NCI-H1105 (cell line): ENCODE measurements at places on chromosomes 12 and 14.
A peak's percentile ranks its signal among the peaks of the same experiment; 100 is the strongest.

DNA sequence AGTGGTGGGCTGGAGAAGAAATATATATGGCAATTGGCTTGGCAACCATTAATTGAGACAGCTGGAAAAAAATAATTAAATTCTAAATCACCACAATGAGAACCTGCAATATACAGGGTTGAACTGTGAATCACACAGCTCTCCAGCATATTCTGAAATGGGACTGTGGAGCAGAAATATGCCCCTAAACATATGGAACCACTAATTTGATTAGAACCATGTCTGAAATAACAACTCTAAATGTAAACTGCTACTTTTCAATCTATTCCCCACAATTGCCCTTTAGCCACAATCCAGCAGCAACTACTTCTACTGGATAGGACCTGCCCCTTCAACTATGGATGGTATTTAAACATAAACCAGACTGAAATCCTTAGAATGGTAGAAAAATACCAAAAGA lies 330.4 kb downstream of the TRHDE start:
- DNase-seq, result no peak

- peak; percentile 17 for DNase-seq
Observed at GRCh38 chr12:124566997-124567672, at the start of gene NCOR2. TSS of gene NCOR2 (minus strand) at chr12:124567612. CDS start at chr12:124495251, 72,361 bp downstream.

DNA sequence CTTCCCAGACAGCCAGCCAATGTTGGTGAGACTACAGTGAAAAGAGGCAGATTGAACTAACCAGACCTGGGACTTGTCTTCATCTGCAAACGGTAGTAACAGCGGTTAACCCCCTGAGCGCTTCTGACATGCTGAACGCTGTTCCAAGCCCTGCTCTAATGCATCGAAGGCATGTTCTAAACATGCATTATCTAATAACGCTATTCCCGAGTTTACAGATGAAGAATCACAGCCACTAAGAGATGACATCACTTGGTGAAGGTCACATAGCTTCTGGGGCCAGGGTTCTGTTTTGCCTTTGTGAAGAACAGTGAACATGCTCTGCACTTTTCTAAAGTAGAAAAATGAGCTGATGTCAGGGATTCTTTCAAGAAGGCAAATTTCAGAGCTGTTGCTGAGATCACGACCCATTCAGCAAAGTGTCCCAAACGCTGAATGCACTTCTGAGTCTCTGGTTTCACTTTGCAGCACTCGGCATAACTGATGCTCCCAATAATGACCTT lies 56.0 kb downstream of the FOS start:
- DNase-seq, result no peak

DNA sequence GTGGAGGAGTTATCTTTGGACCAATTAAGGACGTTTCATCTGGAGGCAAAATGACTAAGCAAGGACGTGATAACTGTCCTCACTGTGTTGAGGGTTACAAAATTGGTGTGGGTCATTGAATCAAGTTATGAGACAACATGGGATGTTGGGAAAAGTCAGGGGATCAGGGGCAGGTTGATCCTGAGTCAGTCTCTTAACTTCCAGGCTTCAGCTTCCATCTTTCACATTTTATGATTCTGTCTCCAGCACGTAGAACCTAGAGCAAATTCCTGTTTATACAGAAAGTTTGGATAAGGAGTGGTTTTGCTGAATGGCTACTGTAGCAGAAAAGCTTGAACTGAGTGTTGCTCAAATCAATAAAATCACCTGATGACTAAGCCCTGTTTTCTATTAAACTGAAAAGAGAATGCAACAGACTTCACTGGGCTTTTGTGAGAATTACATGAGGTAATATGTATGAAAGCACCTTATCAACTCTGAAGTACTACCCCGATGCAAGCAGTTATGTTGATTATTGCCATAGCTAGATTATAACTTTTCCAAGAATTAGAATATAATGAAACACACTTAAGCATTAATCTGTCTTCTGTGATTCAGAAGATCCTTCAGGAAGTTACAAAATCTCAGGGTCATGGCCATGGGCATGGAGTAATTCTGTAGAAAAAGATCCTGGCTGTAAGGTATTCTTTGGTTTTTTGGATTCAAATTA lies 184.8 kb downstream of the ETV6 start:
- DNase-seq, result no peak

DNA sequence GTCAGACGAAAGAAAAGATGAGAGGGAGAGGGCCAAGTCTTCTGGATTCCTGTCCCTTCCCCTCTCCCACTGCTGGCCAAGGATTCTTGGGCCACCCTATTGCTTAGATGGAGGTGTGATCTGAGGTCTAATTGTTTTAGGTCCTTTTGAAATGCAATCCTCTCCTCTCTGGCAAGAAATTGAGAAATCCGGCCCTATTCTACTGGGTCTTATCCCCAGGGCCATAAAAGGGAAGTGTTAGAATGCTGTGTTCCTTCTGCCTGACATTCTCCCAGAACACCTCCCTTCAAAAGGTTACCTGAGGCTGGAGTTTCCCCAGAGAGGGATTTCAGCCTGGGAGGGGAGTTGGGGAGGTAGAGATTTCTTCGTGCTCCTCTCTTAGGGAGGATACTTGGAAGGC lies 4.4 kb downstream of the WNT5B start:
- no peak for DNase-seq

GRCh38 chr14:90274808-90275457 lies 18.6 kb downstream of the PSMC1 start:
- DNase-seq, result no peak

- no peak for DNase-seq
Observed at GRCh38 chr12:65296508-65297265, 18.2 kb downstream of the MSRB3 start.

GRCh38 chr12:82326905-82327503 lies 31.2 kb downstream of the CCDC59 start:
- peak; percentile 26 for DNase-seq

DNA sequence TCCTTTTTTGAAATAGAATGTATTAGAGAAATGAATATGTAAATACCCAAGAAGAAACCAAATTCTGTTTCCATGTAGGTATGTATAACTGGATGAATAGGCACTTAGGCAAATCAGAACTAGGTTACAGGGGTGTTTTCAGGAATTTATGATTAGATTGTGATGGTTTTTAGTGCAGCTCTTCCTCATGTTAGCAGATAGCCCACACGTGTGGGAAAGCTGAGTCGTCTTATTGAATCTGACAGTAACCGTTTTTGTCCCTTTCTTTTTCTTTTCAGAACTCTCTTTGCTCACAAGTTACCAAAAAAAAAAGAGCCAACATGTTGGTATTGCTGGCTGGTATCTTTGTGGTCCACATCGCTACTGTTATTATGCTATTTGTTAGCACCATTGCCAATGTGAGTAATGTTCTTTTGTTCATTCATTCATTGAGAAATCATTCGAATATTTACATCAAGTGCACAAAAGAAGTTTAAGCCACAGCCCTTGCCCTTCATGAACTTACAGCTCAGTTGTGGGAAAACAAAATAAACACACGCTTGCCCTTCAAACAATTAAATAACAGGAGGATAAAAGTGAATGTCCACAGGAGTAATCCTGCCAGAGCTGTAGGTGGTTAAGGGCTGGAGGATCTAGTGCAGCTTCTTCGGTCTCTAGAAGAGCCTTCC lies 14.8 kb downstream of the EMP1 start:
- DNase-seq, result no peak

GRCh38 chr12:66140731-66141130 lies 10.2 kb upstream of the LLPH start:
- DNase-seq, result no peak
